Activated T-cell treated with anti-CD3 and anti-CD28 coated beads for 1 hour (primary cell): ENCODE measurements at places on chromosomes 7 and 10.

DNA sequence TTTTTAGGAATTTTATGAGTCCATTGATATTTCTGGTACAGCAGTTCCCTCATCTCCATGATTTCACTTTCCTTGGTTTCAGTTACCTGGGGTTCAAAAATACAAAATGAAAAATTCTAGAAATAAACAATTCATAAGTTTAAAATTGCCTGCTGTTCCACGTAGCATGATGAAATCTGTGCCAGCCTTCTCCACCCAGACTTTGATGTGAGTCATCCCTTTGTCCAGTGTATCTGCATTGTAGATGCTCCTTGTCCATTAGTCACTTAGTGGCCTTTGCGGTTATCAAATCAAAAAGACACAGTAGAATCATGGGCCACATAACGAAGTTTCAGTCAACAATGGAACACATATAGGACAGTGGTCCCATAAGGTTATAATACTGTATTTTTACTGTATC is 286.9 kb downstream of the PTEN start:
- DNase-seq = no peak

- DNase-seq = no peak
These were observed 230.1 kb downstream of the TCERG1L start for GRCh38 chr10:131081376-131081775.

- no peak for DNase-seq
These were observed 15.9 kb downstream of the ADAM12 start for GRCh38 chr10:126372396-126372795.

DNA sequence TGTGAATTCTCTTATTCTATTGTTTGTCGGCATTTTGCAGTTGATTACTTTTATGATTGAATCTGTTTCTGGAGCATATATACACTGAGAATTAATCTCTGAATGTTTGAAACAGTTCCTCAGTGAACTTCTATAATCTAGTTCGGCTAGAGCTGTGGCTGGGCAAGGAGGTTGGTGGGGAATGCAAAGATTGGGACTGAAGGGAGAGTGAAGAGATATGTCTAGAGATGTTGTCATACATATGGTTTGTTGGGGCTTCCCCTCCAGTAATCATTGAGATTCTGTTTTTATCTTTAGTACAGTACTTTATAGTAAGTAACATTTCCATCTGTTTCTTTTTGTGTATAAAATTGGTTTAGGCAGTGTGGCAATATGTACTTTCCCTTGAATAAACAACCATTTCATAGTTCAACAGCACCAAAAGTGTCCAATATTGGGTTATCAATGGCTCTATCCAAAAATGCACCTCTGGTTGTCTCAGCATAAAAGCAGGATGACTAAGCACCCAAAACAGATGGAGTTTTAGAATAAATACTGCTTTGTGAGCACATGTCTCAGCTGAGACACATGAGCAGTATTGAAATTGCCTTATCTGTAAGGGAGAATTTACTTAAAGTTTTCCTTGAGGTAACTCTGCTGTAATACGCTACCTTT is 36.7 kb downstream of the WAC start:
- DNase-seq = no peak

GRCh38 chr10:99905971-99906370 is 103.8 kb downstream of the DNMBP start:
- no peak for DNase-seq

- no peak for DNase-seq
These were observed 103.5 kb upstream of the RET start for GRCh38 chr10:42973411-42973810.

DNA sequence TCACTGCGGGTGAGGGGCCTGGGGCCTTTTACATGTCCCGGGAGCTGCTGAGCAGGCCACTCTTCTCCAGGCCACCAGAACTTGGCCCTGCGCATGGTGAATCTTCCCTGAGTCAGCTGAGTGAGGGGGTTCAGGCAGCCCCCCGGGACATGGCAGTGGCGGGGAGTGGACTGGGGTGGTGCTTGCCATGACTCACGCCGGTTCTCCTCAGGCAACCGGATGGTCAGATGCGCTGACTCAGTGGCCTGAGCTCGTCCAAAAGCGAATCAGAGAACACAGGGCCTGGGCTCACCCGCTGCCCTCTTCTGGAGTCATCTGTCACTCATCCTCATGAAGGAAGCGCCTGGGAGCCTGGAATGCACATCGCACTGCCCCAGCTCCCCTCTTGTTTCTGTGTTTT is 33.5 kb downstream of the HTRA1 start:
- no peak for DNase-seq

DNA sequence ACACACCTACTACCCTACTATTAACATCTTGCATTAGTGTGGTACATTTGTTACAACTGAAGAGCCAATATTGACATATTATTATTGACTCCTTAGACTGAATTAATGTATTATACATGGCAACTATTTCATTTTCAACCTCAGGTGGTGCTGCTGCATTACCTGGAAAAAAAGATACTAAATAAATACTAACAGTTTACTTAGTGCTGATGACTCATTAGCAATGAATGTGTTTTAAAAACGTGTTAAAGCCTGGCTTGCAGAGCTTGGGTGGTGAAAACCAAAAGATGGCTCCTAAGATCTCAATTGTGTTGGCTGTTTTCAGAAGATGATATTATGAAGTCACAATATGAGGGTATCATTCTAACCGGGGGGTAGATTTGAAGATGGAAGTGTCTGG is 34.8 kb downstream of the CFAP43 start:
- no peak for DNase-seq
